ENCODE measurements at places on chromosomes 7 and 10. TPM values are rescaled to one million over a fixed set of nuclear protein-coding genes. Genes with fewer than 3 reads are reported as not detected.

Gene CALU
- total RNA-seq: 165 TPM

- no peak for DNase-seq
Measured at GRCh38 chr7:128200376-128200775, 40.7 kb upstream of the LEP start.

GRCh38 chr10:67794909-67795460 is 43.0 kb downstream of the DNAJC12 start:
- no peak for DNase-seq

- DNase-seq: no peak
Measured at GRCh38 chr10:69269761-69270160, 8.5 kb upstream of the HK1 start.

GRCh38 chr7:141220263-141220880 is 146.5 kb downstream of the TMEM178B start:
- no peak for DNase-seq

Gene ARHGEF5
- total RNA-seq: 1.6 TPM

- DNase-seq: no peak
Measured at GRCh38 chr7:19206721-19207120, 61.5 kb upstream of the FERD3L start.
